CD8-positive, alpha-beta T cell (primary cell): ENCODE measurements at places on chromosomes 1 and 21.
A peak's percentile ranks its signal among the peaks of the same experiment; 100 is the strongest.

- peak; percentile 74 for DNase-seq
Measured at GRCh38 chr1:206803221-206803730, 31.0 kb upstream of the IL10 start.

DNA sequence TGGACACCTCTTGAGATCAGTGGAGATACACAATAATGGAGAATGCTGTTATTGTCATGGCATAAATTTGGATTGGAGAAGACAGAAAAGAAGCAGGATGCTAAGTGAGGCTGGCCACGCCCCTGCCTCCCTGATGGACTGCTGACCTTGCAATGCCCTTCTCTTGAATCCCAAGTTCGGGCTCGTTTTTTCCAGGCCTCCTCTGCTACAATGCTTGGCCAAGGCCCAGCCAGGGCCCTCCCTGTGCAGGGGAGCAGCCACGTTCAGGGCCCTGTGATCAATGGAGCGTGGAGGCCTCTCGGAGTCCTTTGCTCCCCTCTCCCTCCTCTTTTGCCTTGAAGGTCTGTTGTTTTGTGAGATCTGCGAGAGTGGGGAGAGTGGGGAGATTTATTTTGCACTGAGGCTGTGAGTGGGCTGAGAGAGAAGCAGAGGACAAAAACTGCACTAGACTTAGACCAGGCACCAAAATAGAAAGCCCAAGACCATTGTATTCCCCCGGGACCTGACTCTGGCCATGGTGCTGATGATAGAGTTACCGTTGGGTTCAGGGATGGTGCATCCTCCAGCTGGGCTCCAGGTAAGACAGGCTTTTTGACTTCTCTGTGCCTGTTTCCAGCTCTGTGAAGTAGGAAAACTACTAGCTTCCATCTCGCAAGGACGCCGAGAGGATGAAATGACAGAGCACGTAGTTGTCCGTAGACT, 268.6 kb downstream of the KAZN start:
- no peak for DNase-seq

DNA sequence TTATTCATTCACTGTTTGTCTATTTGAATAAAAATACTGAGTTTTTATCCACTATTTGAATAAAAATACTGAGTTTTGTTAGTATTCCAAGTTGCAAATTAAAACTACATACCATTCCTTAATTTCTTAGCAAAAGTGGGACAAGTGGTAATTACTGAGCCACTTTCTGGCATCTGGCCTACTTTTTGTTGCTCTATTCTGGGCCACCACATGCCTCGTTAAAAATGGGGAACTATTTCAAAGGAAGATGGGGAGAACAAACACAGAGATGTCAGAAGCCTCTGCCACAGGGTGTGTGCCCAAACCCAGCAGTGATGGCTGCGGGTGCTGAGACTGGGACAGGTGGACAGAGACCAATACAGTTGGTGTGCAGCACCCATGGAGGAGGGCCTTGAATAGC, 14.6 kb downstream of the PIGP start:
- DNase-seq: no peak

- no peak for DNase-seq
Measured at GRCh38 chr1:85202092-85202863, 1.5 kb upstream of the SYDE2 start.

DNA sequence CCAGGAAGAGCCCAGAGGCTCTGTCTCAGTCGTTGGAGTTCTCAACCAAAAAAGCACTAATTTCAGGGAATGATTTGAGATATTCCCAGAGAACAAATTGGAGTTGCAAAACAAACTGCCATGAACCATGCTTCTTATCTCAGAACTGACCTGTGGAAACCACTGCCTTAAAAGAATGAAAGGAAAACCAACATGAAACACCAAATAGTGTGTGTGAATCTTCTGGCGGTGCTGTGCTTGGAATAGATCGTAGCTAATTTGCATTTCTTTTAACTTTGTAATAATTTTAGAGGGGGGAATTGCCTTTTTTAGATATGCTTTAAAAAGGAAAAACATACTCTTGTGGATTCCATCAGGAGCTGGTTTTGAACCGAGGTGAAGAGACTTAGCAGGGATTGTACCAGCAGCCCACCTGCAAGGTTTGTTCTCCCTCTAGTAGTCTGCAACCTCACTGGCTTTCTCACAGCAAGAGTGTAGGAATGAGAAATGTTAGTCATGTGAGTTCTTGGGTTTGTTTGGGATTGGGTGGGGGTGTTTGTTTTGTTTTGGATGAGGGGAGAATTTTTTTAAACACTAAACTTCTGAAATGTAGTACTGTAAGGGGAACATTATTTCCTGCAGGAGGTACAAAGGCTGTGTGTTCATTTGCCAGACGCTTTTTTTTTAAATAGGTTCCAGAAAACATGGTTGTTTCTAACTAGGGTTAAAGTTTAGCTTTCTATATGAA, 45.7 kb upstream of the ANGPTL1 start:
- DNase-seq: no peak

DNA sequence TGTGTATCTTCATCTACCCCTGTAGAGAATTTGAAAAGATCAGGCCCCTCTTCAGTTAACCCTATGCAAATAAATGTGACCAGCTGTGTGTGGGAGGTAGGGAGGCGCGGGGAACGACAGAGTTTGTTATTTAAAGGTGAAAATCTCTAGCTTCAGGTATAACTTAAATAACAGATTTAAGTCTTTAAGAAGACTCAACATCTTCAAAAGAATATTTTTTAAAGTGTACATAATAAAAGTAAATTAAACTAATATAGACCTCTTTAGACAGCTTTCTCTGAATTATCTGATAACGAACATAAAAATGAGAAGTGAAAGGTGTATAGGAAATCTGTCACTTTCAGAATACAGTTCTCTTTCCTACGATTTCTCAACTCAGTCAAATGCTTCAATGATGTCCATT, 16.0 kb downstream of the ANGPTL3 start:
- DNase-seq: no peak

- no peak for DNase-seq
Measured at GRCh38 chr21:38917043-38917774, 111.5 kb downstream of the ETS2 start.

- DNase-seq: peak; percentile 55
Measured at GRCh38 chr1:198620951-198621824, 17.7 kb upstream of the PTPRC start.

DNA sequence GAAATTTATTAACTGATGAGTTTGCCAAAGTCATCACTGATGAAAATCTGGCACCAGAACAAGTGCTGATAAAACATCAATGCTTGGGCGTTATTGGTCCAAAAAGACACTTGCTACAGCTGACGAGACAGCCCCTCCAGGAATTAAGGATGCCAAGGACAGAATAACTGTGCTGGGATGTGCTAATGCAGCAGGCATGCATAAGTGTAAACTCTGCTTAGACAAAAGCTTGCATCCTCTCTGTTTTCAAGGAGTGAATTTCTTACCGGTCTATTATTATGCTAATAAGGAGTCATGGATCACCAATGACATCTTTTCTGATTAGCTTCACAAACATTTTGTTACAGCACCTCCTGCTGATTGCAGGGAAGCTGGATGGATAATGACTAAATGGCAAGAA, 402.0 kb downstream of the LTN1 start:
- DNase-seq: no peak

GRCh38 chr1:208410409-208410808, 166.2 kb upstream of the PLXNA2 start:
- no peak for DNase-seq

DNA sequence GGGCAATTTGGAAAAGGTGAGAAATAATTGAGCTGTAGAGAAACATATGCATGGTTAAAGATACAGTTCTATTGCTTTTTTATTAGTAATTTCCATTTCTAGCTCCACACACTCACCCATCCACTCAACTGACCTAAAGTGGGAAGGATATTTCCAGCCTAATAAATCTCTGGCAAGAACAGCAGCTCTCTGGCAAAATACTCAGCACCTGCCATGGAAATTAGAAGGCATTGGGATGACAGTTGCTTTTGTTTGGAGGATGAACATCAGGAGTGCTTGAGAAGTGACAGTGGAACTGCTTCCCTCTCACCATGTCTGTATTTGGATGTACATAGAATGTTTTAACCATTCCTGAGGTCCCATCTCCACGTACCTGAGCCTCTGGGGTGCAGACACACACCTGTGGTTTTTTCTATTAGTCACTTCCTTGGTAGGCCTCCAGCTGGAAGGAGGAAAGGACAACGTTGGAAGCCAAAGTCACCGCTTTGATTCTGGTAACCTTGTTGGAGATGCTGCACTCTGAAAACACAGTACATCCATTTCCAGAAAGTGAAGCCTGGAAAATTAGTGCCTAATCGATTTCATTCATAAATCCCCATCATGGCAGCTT, 62.3 kb upstream of the RUNX1 start:
- DNase-seq: no peak

GRCh38 chr1:13666317-13666716, 33.7 kb upstream of the PRDM2 start:
- DNase-seq: no peak

GRCh38 chr1:26921126-26921539, 410 bp upstream of the NUDC start:
- DNase-seq: no peak

- DNase-seq: no peak
Measured at GRCh38 chr1:39086865-39087409, 60.8 kb downstream of the NDUFS5 start.

GRCh38 chr1:97913506-97914139, 7.2 kb downstream of the DPYD start:
- no peak for DNase-seq

- peak; percentile 78 for DNase-seq
Measured at GRCh38 chr1:45493116-45493697, 2.2 kb upstream of the TESK2 start.

DNA sequence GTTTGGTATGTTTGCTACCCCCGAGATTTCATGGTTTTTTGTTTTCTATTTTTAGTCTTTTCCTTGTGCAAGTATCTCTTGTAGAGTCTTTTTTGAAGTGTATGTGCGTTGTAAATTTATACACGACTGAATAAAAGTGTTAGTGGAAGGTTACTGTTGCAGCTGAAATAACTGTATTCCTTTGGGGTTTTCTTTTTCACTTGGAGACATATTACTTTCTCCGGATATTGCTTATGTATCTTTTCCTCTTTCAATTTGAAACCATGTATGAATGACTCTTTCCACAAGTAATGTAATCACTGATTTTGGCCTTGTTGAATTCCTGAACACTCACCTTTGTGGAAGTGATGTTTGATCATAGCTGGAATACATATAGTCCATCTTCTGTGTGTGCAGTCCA, 956 bp downstream of the URB2 start:
- no peak for DNase-seq
